ENCODE measurements at places on chromosomes 6 and 20. TPM values are rescaled to one million over a fixed set of nuclear protein-coding genes. Genes with fewer than 3 reads are reported as not detected.
A peak's percentile ranks its signal among the peaks of the same experiment; 100 is the strongest.

DNA sequence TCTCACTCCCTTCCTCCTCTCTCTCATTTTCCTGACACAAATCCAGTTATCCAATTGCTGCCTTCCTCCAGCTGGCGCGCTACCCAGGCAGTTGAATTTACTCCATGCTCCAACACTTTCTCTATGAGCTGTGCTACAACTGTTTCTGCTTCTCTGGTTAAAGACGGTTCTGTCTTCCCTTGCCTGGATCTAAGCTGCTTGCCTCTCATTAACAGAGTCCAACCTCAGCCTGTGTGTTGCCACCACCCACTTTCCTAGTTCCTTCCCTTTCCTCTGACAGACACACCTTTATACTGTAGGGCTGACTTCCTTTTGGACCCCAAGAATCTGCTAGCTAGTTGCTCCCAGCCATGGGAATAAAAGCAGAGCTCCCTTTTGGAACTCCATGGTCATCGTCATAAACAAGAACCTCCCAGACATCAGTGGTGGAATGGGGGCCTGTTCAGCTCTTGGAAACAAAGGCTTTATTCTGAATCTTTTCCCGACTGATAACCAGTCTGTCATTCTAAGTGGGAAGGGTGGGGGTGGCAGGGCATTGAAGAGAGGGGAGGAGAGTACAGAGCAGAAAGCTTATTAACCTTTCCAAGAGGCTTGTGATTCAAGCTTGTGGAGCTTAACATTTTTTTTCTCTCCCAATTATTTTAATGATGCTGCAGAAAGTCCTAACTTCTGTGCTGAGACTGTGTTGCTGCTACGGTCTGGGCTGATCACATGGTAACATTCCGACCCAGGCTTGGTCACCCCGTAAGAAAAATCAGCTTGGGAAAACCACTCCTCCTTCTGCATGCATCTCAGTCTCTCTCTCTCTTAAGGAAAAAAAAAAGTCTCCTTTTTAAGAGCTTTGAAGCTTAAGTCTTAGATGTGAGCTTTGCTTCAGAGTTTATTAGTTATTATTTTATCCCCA is 31.3 kb upstream of the BMP2 start:
- H3K4me1 ChIP-seq, result no peaks in the 10 kb centered on the region
- no peak overlapping the region for H3K4me3 ChIP-seq
- H3K36me3 ChIP-seq, result no peaks in the 10 kb centered on the region
- no peaks in the 10 kb centered on the region for H3K27me3 ChIP-seq

DNA sequence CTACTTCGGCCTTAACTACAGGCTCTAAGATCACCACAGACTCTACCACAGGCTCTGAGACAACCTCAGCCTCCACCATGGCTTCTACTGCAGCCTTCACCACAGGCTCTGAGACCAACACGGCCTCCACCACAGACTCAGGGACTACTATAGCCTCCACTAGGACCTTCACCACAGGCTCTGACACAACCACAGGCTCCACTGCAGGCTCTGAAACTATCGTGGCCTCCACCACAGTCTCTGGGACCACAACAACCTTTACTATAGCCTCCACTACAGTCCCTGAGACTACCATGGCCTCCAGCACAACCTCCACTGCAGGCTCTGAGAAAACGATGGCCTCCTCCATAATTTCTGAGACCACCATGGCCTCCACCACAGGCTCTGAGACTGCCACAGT is 15.3 kb downstream of the MUC22 start:
- H3K27me3 ChIP-seq, result no peaks in the 10 kb centered on the region
- no peak for DNase-seq
- H3K36me3 ChIP-seq, result no peaks in the 10 kb centered on the region
- no peak overlapping the region for H3K27ac ChIP-seq
- no peaks in the 10 kb centered on the region for H3K4me1 ChIP-seq

GRCh38 chr20:19915111-19915798 is 101.9 kb upstream of the NAA20 start:
- H3K4me3 ChIP-seq, result no peak overlapping the region
- DNase-seq, result no peak
- H3K4me1 ChIP-seq, result peaks cover 37% of the 10 kb centered on the region
- no peaks in the 10 kb centered on the region for H3K36me3 ChIP-seq
- H3K27ac ChIP-seq, result peak overlapping the region; percentile 82

DNA sequence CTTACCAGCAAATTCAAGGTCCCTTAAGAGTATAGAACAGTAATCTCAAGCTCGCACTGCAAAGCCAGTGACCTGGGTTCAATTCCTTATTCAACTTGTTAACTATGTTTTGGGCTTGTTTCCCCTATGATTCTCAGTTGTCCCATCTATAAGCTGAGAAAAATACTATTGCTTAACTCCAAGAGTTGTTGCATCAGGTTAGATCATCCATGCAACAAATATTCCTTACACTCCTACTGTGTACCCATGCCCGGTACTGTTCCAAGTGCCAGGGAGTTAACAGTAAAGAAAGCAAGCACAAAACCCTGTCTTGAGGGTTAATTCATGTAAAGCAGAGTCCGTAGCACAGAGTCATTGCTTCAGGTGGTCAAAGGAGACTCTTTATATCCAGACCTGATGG is 247.3 kb downstream of the MAFB start:
- no peaks in the 10 kb centered on the region for H3K27me3 ChIP-seq
- DNase-seq, result peak; percentile 51
- peaks cover 4% of the 10 kb centered on the region for H3K36me3 ChIP-seq
- no peak overlapping the region for H3K4me3 ChIP-seq
- peaks cover 15% of the 10 kb centered on the region for H3K4me1 ChIP-seq

Gene ASXL1
- total RNA-seq, result 58.9 TPM

Gene TRIM15
- total RNA-seq, result 0.79 TPM

Gene OPN5
- total RNA-seq, result not detected

All from MCF 10A (cell line).